Activated CD4-positive, alpha-beta T cell treated with anti-CD3 and anti-CD28 coated beads, Interleukin-2, amount 50 U/mL, for 24 hours (primary cell): ENCODE measurements at places on chromosomes 1 and 21.
A peak's percentile ranks its signal among the peaks of the same experiment; 100 is the strongest.

DNA sequence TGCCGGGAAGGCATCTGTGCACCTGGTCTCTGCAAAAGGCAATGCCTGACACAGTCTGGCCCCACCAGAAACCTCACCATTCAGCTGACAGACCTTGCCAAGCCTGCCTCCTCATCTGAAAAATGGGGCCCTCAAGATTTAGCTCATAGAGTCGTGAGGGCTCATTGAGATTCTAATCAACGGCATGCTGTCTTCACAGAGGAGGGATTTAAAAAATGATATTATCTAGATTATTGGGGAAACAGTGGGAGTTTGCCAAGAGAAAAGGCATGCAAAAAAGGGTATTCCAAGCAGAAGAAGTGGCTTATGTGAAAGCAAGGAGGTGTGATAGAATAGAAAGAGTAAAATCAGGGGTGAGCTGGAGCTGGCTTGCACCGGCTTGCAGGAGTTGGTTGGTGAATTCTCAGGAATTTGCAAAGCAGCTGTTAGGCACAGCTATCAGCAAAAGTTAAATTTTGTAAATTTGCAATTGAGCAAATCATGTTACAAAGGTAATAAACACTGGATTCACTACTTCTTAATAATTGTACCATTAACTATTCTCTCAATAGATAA lies 91.7 kb upstream of the WNT4 start:
- no peak for DNase-seq

DNA sequence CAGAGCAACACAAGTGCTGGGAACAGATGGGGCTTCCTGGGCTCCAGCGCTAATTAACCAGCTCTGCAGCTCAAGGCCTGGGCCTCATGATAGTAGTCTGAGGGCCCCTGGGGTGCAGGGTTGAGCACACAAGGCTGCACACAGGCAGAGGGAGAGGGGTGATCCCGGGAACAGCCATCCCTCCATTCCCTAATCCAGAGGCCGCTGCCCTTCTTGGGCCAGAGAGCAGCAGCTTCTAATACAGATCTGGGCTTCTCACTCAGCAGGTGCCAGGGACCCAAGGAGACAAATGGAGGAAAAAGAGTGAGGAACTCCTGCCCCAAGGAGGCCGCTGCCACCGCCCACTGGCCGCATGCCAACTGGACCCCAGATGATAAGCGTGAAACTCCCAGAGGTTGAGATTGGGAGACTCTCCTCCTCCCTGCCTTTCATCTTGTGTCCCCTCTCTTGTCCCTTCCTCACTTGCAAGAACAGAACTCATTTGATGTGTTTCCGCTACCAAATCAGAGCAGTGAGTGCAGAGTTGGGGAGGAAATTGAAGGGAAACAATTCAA lies 58.0 kb upstream of the IFNAR2 start:
- no peak for DNase-seq

DNA sequence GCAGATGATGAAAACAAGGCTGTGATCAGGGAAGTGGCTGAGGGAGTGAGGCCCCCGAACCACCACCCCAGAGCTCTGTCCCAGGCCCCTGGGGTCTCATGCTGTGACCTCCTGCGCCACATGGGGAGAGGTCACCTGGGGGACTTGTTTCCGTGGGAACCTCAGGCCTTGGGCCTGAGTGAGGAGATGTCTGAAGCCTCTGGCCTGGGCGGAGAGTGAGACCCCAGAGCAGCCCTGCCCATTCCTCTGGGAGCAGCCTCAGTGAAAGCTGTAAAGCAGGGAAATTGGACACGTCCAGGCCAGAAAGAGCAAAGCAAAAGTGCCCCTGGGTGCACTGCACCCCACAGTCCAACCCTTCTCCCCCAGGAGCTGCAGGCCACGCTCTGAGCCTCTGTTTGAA lies 16.5 kb upstream of the NPHP4 start:
- DNase-seq, result no peak

GRCh38 chr1:43796111-43796581 lies 88.8 kb downstream of the ST3GAL3 start:
- DNase-seq, result no peak

DNA sequence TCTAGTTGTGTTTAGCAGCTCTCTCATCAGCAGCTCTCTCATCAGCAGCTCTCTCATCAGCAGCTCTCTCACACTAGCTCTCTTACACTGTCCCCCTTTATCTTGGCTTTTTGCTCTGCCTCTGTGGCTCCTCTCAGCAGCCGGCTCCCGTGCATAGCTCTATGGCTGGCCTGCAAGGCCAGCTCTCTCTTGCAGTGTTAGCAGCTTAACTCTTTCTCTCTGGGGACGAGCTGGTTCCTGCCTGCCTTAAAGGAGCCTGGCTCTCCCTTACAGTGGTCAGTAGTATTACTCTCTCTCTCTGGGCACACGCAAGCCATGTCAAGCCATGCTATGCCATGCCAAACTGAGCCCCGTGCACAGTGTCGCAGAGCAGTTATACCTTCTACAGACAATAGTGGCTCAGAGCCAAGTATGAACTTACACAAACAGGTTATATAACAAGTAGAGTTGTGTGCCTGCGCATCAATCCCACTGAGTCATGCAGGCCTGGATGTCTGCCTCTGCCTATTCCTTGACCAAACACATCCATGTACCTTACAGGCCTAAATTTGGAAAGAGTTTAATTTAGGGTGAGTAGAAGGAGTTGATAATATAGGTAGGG lies 295.9 kb downstream of the TPR start:
- DNase-seq, result no peak

GRCh38 chr1:90807329-90807728 lies 90.2 kb upstream of the BARHL2 start:
- no peak for DNase-seq

- no peak for DNase-seq
Measured at GRCh38 chr1:191953526-191953925, 204.7 kb upstream of the RGS18 start.

GRCh38 chr1:41333146-41333784 lies 28.0 kb upstream of the FOXO6 start:
- DNase-seq, result no peak

- DNase-seq, result no peak
Measured at GRCh38 chr1:211530102-211530501, 38.1 kb upstream of the RD3 start.

DNA sequence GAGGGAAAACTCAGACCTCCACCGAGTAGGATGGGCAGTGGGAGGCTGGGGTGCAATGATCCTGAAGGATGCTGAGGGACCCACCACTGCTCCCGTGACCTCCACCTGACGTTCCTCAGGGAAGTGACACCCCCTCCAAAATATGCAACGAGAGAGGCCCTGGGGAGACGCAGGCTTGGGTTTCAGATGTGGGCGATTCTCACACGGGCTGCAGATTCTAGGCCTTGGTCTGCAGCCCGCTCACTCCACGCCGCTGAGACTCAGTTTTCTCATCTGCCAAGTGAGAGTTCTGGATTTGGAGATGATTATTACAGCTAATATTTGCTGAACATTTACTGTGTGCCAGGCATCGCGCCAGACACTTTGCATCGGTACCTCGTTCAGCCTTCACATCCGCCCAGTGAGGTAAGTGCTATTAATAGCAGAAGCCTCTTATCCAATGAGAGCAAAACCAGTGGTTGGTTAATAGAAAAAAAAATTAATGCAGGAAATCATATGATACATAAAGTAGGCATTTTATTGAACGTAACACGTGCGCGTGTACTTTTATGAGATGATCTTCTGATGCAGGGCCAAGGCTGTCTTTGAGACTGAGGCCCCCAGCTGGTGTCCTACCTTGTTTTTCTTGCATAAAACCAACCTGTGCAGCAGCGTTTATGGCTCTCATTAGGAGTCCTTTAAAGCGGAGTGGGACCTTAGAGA lies 102.0 kb upstream of the RUNX3 start:
- DNase-seq, result peak; percentile 48

DNA sequence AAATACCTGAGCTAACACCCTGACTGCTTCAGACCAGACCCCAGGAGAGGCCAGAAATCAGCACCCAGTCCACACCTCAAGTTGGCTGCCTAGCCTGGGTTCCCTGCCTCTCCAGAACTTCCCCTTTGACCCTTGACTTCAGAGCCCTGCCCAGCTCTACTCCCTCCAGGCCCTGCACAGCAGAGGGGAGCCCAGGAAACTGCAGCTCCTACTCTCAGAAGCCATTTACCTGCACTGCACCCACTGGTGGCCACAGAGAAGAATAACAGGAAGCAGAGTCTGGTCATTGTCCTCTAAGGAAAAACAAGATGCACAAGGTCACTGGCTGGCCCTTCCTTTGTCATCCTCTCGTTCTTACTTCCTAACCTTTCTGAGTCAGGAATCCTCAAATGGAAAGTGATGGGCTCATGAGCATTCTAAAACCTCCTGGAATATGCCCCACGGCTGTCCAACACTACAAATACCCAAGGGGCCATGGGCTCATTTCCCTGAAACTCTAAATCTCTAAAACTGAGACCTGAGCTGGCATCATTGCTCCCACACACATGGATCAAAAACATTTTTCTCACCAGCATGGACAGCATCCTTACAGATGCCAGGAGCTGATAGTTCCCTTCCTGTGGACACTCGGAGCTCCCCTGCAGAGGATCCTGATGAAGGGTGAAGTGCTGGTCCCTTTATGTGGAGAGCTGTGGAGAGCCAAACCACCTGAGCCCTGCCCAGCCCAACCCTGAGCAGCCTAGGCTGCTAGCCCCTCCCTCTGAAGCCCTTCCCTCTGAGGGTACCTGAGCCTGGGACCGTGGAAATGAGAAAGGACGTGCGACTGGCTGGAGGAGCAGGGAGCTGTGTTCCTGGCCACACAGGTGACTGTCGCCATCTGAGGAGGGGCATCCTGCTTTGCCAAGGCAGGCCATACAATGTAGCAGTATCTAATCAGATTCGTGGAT lies at the start of gene ITLN2:
TSS of gene ITLN2 (minus strand) at position 652 of the 947 bp plus-strand sequence. CDS start at position 584, 68 bp downstream.
- peak; percentile 13 for DNase-seq

DNA sequence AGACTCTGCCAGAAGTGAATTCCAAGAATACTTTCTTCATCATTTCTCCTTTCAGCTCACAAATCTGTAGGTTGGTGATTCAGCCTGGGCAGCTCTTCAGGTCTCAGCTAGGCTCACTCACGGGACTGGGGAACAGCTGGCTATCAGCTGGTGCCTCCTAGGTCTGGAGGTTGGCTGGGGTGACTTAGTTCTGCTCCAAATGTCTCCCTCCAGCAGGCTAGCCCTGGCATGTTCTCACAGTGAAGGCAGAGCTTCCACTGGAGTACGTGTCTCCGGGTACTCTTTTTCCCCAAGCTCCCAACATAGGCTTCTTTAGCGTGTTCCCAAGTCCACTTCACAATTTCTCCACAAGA lies 12.5 kb upstream of the VAMP4 start:
- no peak for DNase-seq

- DNase-seq, result no peak
Measured at GRCh38 chr21:33169359-33169758, 60.4 kb upstream of the IFNAR2 start.

- no peak for DNase-seq
Measured at GRCh38 chr1:45393718-45394302, 53.6 kb upstream of the MUTYH start.

DNA sequence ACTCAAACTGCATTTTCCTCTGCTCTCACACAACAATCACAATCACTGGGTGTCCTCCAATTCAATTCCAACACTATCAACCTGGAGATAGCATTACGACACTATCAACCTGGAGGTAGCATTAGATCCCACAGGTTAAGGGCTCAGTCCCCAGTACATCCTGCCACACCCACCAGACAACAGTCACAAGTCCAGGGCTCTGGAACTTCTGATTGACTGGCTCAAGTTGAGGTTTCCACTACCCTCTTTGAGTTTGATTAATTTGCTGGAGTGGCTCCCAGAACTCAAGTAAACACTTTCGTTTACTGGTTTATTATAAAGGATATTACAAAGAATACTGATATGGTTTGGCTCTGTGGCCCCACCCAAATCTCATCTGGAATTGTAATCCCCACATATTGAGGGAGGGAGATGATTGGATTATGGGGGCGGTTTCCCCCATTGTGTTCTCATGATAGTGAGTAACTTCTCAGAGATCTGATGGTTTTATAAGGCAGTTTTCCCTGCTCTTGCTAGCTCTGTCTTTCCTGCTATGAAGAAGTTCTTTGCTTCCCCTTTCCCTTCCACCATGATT lies 49.6 kb upstream of the ARHGAP29 start:
- DNase-seq, result no peak

DNA sequence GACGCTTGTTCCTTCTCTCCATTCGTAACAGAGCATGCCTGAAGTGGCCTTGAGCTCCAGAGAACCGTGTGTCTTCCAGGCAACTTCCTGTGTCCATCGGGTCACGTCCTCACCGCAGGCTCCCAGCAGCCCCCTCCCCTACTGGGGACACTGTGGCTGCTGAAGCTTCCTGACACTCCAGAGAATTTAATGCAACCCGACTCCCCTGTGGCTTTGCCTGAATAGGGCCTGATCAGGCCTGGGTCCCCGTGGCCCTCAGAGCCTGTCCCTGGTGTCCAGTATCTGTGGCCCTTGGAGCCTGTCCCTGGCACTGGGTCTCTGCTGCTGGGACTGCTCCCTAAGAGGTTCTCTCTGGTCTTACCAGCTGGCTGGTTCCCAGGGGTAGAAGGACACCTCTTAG lies 219.7 kb upstream of the VAMP3 start:
- DNase-seq, result no peak

DNA sequence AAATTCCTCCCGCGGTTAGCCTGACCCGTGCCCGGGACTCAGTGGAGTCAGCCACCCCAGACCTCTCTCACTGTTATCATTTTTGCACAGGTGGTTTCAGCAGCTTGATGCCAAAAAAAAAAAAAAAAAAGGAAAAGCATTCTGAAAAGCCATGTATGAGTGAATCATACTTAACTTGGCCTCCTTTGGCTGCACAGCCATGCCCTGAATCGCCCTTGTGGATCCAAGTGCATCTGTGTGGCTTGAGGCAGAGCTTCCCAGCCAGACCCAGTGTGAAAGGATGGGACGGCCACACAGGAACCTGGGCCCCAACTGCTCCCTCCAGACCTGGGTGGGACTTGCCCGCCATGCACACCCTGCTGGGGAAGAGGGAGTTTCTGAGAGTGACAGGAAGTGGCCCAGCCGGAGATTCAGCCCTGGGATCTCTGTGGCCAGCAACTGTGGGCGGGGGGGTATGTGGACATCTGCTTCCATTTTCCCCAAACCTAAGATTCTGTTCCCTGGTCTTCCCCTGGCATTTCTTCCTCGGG lies 8.6 kb downstream of the YBEY start:
- no peak for DNase-seq

DNA sequence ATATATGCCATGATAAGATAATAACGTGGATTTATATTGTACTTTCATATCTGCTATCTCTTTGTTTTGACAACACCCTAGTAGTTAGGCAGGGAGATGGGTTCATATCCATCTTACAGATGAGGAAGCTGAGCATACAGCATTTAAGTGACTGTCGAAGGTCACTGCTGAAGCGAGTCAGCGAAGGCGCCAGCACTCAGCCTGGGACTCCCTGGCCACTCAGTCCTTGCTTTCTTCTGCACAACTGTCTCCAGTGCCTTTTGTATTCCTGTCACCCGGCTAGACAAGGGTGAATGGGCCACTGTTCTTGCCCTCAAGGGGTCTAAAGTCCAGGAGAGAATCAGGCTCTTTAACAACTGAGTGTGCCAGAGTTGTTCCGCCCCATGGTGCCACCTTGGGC lies 3.1 kb downstream of the ARHGEF10L start:
- DNase-seq, result no peak

GRCh38 chr1:24640288-24640687 lies 2.8 kb upstream of the SRRM1 start:
- no peak for DNase-seq
